ENCODE measurements at places on chromosomes 2 and 18.

DNA sequence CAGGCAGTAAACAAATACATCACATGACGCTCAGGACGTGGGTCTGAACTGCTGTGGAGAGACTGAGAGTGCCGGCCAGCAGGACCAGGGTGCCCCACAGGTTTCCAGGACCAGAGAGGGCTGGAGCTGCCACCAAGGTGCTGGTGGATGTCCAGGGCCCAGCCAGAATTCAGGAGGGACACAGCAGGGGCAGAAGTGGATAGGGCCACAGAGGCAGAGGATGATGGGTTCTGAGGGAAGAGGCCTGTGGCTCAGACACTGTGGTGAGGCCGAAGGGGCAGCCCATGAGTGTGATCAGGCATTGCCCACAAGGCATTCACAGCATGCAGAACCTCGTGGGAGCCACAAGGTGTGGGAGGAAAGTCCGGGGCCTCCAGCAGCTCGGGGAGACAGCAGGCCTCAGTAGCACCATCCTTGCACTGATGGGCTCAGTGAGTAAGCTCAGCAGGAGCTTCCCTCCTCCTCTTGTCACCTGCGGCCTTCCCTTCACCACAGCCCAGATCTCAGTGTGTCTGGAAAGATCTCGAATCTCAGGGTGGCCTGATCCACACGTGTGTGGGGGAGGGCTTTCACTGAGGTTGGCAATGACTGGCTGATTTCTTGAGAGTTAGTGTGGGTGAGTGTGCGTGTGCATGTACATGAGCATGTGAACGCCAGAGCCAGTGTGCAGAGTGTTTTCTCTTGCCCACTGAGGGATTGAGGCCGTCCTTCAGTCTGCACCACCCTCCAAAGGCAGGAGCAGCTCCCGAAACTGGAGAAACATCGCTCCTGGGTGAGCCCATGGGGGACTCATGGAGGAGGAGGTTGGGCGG, 181.8 kb upstream of the RAB6C start:
- no peak for DNase-seq

DNA sequence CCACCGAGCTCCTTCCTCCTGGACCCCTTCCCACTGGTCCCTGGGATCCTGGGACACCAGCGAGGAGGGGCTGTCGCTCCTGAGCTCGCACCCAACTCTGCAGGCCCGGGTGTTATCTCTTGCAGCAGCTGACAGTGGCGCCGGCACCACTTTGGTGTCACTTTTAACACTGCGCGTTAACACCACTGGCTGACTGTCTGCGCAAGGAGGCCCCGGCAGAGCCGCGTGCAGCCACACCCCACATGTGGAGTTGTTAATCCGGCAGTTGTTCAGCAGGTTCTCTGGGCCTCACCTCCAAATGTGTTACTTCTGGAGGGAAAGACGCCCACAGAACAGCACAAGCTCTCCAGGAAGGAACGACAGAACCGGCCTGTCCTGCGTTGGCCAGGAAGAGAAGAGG, 155.0 kb upstream of the GLI2 start:
- DNase-seq = no peak

DNA sequence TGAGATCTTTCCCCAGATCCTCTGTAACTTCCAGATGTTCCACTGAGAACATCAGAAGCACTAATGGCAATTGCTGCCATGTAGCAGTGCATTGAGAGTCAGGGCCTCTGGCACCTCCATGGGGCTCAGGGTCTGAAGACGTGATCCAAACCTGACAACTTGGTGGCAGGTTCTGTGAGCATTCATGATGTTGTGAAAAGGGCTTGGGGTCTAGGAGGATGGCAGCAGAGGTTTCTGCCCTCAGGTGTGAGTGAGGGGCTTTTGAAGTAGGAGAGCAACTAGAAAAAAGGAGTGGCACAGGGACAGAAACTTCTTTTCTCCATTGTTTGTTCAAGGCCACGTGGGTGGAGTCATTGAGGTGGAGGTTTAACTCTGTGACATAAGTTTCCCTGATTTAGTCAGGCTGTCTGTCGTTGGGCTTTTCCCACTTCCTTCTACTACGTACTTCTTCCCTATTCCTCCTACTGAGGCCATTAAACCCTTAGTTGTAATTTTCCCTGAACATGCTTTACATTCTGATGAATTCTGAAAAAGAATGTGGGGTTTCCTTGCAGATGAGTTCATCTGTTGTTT, 13.1 kb downstream of the CFLAR start:
- no peak for DNase-seq

DNA sequence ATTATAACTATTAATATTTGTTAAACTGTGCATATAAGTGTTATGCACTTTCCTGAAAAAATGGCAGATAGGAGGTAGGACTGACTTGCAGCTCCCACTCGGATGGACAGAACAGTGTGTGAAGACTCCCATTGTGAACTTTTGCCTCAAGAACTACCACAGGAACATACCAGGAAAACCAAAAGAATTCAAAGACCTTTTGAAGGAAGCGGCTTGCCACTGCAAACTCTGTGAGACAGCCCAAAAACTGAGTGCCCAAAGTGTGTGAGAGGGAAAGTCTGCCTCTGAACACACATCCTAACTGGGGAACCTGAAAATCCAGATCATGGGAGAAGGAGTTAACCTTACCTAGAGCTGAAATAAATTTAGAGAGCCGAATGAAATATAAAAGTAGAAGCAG, 171.0 kb downstream of the ZBTB7C start:
- DNase-seq = no peak

DNA sequence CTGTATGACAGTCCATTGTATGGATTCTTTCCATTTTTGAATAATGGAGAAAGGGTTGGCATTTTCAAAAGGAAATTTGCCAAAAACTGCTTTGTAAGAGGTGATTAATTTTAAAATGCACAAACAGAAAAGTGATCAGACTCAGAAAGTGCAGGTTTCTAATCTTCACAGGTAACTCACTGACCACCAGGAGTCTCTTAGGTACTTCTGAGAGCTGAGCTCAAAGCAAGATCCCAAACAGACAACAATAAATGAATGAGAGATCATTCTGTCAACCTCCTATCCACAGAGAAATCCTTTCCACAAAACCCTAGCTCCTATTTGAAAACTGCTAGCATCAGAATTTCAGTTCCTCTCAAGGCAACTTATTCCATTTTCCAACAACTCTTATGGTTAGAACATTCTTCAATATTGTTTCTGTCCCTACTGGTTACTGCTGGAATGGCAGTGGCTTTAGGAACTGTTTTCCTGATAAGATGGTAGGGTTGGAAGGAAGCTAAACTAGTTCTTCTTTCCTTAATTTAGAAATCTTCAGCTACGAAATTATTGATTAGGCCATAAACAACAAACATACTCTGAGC, 20.6 kb upstream of the HAAO start:
- no peak for DNase-seq

DNA sequence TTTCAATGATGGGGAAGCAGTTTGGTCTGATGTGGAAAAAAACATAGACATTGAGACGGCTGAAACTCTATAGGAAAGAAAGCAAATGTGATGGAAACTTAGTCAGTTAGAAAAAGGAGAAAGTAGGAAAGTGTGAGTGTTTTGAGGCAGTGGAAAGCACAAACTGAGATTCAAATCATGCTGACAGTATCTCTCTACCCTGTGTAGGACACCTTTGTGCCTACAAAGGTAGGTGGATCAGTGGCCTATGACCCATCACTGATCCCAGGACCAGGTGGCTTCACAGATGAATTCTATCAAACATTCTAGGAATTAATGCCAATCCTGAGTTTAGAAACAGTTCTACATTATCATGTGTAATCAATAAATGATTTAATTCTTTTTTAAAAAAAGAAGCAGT, 57.1 kb downstream of the CD226 start:
- DNase-seq = no peak

DNA sequence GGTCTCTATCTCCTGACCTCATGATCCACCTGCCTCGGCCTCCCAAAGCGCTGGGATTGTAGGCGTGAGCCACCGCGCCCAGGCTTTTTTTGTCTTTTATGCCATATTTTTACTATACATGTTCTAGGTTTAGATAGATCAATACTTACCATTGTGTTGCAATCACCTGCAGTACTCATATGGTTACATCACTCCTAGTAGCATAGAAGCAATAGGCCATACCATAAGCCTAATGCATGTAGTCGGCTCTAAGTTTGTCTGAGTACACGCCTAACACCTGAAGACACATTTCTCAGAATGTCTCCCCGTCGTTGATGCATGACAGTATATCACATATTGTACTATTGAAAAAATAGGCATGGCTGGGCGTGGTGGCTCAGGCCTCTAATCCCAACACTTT, 27.1 kb upstream of the TGIF1 start:
- DNase-seq = no peak

DNA sequence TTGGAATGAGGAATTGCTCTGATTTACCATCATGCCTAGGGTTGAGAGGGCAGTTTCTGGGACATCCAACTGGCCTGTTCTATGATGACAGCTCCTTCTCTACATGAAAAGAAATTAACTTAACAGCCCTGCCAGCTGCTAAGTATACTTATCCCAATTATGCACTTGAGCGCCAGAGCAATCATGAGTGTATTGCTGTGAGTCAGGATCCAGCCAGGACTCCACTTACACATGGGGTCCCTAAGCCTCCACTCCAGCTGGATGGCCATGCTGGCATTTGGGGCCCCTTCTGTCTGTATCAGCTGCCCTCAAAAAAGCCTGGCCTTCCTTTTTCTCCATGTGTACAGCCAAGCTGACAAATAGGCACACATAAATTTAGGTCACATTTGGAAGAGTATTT, 481.9 kb downstream of the TMX3 start:
- no peak for DNase-seq

DNA sequence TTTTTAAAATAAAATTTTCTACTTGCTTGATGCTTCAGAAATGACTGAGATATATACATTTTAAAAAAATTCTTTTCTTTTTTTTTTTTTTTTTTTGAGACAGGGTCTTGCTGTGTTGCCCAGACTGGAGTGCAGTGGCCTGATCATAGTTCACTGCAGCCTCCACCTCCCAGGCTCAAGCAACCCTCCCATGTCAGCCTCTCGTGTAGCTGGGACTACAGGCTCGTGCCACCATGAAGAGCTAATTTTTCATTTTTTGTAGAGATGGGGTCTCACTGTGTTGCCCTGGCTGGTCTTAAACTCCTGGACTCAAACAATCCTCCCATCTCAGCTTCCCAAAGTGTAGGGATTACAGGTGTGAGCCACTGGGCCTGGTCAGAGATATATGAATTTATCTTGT, 12.9 kb downstream of the CYS1 start:
- no peak for DNase-seq
